ENCODE measurements at places on chromosomes 11 and 22.

GRCh38 chr11:47392546-47393162, 14.3 kb upstream of the SPI1 start:
- no peak for DNase-seq

DNA sequence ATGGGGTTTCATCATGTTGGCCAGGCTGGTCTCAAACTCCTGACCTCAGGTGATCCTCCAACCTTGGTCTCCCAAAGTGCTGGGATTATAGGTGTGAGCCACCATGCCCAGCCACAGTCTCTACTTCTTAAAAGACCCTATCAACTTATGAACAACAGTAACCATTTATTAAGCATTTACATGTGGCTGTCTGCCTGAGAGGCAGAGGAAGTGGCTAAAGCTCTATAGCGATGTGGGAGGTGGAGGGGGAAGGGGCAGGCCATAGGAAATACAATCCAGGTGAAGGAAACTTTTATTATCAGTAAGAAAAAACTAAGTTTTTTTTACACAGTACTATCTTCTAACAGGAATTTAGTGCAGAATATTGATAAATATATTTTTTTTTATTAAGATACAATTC, 87.8 kb upstream of the PHOX2A start:
- no peak for DNase-seq

DNA sequence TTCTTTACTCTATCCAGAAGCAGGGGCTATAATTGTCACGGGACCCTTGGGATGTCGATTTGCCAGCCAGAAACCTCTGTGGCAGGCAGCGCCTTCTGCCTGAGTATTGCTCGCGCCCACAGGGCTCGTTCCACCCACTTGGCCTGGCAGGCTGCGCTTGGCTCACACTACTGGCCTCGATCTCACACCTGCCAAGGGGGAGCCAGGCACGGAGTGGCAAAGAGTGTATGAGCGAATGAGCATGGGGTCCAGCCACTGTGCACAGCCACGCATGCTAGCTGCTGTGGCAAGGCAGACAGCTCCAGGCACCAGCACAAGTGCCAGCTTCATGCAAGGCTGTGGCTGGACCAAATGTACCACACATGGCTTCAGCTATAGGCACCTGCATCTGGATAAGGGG, 599.8 kb downstream of the DLG2 start:
- DNase-seq, result no peak

DNA sequence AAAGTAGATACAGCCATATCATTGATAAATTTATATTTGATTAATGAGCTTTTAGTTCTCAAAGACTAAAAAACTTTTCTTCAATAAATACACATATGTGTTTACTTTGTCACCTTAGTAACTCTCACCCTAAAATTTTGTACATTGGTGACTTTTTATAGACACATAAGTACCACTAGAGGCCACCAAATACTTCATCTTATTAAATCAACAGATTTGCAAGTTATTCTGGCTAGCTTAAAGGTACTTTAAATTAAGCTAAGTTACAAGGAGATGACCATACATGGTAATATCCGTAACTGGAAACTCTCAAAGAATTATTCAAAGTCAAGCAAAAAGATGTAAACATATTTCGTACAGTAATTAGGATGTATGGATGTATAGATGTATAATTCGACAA, 112.2 kb downstream of the SBF2 start:
- no peak for DNase-seq

DNA sequence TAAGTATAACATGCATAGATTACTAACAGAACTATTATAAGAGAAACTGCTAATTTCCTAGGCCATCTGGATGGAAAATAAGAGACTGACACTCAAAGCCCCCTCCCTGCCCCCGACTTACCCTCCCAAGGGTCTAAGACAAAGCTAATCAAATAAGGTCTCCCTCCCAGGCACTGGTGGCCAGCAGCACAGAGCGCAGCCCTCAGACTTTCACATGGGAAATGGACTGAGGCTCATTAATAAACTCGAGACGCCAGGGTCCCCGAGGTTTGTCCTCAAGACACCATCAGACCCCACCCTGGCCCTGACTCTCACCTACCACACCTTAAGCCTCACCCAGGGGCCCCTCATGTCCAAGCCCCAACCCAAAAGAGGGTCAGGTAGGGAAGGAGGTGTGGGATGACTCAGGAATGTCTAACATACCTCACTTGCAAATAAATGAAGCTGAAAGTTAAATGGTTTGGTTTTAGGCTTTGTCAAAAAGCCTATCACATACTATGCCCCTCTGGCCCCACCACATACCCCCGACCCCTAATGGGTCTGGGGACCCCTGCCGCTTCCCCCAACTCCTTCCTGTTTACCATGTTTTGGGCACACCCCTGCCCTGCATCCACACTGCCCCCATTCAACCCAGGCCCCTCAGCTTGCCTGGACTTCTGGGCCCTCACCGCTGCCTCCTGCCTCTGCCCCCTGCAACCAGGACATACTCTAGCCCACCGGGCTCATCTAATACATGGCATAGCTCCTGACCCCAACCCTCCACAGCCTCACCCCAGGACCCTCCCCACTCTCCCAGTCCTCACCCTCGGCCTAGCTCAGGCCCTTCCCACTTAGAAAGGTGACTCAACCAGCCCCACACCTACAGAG, 11.4 kb downstream of the ARAP1 start:
- DNase-seq, result no peak

DNA sequence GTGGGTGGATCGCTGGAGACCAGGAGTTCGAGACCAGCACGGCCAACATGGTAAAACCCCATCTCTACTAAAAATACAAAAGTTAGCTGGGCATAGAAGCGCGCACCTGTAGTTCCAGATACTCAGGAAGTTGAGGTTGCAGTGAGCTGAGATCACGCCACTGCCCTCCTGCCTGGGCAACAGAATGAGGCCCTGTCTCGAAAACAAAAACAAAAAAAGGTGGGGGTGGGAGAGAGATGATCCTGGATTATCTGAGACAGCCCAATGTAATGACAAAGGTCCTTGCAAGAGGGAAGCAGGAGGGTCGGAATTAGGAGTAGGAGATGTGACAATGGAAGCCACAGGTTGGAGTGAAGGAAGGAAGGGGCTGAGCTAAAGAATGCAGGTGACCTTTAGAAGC, 87.6 kb upstream of the APOA1 start:
- DNase-seq, result no peak

GRCh38 chr11:111372538-111372937, 6.5 kb downstream of the POU2AF1 start:
- DNase-seq, result no peak

DNA sequence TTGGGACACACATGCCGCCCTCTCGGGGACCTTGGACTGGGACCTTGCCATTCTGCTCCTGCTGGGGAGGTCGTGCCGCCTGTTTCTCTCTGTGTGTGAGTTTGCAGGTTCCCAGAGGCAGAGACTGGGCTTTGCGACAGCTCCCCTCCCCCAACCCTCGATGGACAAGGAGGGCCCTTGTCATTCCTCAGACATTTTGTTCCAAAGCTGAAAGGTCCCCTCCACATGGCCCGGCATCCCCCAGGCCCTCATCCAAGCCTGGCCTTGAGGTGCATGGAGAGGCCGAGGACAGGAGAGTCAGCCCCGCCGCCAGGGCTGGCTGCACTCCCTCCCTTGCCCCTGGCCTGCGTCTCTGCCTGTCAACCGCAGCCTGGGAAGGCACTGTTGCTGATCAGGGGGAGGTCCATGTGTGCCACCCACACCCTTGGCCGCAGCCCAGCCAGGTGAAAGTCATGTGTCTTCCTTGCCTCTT, 25.6 kb downstream of the FADS2 start:
- DNase-seq, result no peak

DNA sequence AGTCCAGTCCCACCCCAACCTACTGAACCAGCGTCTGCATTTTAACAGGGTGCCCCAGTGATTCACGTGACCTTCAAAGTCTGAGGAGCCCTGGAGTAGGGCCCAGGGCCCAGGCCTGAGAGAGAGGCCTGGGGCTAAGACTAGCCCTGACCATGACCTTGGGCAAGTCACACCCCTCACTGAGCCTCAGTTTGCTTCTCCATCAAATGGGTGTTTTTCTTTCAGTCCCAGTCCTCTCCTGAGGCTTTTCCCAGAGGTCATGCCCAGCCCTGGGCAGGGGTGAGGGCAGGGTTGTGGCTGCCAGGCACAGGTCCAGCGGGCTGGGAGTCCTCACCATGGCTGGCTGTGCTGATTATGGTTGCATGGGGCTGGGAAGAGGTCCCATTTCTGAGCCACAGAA, 33.0 kb upstream of the GCAT start:
- no peak for DNase-seq

- DNase-seq, result no peak
These were observed 62.2 kb downstream of the FAM181B start for GRCh38 chr11:82671451-82671850.

DNA sequence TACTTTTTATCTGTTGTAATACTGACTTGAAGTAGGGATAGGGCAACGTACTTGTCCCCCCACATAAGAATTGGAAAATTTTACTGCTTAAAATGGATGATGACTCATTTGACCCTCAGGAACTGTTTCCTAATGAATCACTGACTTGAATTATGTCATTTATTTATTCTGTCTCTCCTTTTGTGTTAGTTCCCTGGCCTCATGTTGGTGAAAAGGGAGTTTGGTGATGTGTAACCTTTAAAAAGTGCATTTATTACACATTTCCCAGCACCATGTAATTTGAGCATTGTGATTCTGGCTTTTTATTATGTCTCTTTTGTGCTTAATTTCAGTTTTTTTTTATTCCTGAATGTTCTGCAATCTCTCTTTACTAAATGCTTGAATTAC, 20.3 kb upstream of the PGM2L1 start:
- no peak for DNase-seq

DNA sequence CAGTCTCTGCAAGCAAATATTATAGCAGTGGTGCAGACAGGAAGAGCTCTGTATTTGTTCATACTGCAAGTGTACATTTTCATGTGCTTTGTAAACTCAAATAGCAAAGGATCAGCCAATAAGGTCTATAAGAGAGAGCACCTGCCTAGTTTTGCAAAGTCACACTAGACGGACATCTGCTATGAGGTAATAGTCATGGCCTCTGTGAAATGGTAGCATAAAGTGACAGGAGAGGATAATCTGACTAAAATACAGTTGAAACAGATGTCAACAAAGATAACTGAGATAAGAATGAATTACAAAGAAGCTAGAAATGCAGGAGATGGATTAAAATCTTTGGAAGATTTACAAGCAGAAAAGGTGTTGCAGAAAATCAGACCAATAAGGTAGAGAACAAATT, 70.6 kb upstream of the SPON1 start:
- DNase-seq, result no peak

GRCh38 chr11:16317712-16318111, 38.6 kb downstream of the SOX6 start:
- DNase-seq, result no peak

DNA sequence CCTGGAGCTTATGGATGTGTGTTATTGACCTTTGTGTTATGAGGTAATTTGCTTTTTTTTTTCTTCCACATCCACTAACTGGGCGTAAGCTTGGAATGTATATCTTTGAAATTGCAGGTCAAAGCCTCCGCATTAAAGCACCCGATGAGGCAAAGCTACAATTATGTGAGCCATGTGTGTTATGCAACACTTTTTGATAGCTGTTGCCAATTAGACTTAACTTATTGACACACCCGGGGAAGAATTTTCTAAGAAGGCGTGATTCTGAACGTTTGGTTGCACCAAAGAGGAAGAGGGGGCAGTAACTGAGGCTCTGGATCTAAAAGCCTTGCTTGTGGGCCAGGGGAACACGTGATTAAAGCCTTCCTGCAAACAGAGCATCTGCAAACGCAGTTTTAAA, 610 bp upstream of the TEX12 start:
- DNase-seq, result no peak

GRCh38 chr22:47174096-47174495, 411.6 kb downstream of the TBC1D22A start:
- DNase-seq, result no peak

DNA sequence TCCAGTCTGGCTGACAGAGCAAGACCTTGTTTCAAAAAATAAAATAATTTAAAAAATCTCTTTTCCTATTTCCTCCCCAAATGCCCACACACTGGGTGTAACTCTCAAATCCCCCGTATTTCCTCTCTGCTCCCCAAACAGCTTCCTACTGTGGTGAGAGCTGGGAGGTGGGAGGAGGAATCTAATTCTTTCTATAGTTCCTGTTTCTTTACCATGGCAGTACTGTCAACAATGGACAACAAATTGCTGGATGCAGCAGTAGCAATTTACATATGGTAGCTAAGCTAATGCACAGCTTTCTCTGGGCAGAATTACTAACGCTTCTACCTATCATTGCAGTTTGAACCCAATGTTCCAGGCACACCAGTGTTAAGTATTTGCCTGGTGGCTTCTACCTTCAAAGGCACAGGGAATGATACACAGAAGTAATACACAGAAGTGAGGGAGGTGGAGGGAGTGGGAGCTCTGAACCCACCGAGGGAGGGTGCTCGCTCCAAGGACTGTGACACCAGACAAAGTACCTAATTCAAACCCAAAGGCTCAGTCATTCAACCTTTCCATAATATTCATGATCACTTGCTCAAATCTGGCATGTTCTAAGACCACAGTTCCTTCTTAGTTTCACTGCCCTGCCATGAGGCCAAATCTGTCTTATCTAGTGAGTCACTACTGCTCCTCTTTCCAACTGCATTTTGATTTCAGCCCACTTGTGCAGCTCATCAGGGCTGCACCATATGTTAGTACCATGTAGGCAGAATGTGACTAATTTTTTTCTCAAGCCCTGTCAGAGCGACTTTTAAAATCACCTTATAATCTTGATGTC, 37.9 kb downstream of the CELF1 start:
- peak; percentile 25 for DNase-seq

DNA sequence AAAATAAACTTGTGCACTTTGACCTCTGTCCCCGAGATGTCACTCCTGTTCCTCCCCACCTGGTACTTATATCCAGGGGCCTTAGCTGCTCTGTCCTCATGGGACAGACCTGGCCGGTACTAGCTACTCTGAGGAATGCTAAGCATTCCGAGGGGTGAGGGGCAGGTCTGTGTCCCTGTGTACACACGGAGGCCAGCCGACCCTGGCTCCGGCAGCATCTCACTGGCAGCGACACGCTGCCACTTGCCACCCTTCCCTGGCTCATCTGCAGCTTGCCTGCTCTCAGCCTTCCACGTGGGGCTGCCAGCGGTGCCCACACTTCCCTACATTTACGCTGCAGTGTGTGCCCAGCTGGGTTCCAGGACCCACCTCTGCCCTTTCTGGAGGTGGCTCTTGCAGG, 21.6 kb upstream of the TEF start:
- DNase-seq, result no peak

- no peak for DNase-seq
These were observed 31.9 kb upstream of the TLCD5 start for GRCh38 chr11:120293038-120293800.

DNA sequence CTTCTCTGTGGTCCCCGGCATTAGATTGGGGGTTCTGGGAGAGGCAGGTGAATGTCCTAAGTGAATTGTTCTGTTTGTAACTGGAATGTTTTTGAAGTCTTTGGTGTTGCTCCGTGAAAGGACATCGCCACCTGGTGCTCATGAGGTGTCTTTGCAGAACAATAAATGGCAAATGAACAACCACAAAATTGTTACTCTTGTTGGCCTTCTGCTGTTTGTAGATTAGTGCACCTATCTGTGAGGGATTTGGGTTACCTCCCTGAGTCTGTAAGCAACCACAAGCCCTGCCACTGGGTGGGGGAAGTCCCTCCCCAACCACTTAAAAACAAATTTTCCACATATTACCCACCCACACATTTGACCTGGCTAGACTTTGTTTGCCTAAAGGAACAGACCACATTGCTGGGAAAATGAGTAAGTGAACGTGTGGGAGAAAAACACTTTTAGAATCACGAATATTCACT, 4.7 kb downstream of the MPEG1 start:
- DNase-seq, result peak; percentile 28

GRCh38 chr11:68750195-68751003, 921 bp downstream of the TESMIN start:
- no peak for DNase-seq

Data from stimulated activated CD4-positive, alpha-beta T cell treated with anti-CD3 and anti-CD28 coated beads, Interleukin-1b, Interleukin-23, amount 100 ng/mL, for 4 hours (primary cell).